ENCODE measurements at places on chromosomes 16 and 17. TPM values are rescaled to one million over a fixed set of nuclear protein-coding genes. Genes with fewer than 3 reads are reported as not detected.

GRCh38 chr17:34424814-34425491 is 61.9 kb upstream of the CCL1 start:
- no peak for DNase-seq
- no peaks in the 10 kb centered on the region for H3K36me3 ChIP-seq
- H3K27me3 ChIP-seq, result peaks cover 3% of the 10 kb centered on the region
- no peak overlapping the region for H3K4me3 ChIP-seq
- H3K27ac ChIP-seq, result no peak overlapping the region

DNA sequence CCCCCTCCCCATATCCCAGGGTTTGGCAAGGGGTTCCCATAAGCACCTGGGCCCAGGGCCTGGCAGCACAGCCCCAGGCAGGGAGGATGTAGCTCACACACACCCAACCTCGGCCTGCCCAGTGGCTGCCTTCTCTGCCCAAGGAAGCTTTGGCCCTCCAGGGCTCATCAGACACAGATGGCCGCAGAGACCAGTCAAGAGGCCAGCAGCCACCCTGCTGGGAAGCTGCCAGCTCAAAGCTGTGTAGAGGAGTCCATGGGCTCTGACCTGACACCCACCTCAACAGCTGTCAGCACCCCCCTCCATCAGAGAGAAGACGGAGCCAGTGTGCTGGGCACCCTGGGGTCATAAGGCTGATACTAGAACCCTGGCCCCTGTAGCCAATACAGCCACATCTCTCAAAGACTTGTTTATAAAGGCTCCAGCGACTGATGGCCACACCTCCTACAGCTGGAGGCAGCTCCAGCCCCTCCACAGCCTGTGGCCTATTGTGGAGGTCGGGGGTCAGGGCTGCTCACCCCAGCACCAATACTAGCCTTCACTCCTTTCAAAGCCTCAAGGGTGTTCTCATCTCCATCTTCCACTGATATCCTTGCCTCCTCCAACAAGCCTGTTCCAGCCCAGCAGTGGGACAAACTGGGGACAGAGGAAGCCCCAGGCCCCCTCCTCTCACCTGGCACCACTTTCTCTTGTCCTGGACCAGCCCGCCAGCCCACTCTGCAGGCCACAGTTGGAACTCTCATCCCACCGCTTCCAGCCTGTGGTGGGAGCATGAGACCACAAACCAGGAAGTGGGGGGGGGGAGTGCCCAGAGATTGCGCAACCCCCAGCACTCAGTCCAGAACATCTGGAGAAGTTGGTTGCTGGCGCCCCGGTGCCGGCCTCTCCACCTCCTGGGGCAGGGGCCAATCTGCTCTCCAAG is 2.2 kb upstream of the MPG start:
- H3K27me3 ChIP-seq, result no peaks in the 10 kb centered on the region
- no peak overlapping the region for H3K4me3 ChIP-seq
- peaks cover 34% of the 10 kb centered on the region for H3K4me1 ChIP-seq
- H3K27ac ChIP-seq, result peak overlapping the region; percentile 77
- H3K36me3 ChIP-seq, result no peaks in the 10 kb centered on the region
- no peak for DNase-seq

CDH1 gene
- 783 TPM for total RNA-seq

- no peaks in the 10 kb centered on the region for H3K4me1 ChIP-seq
- no peaks in the 10 kb centered on the region for H3K27me3 ChIP-seq
- no peaks in the 10 kb centered on the region for H3K36me3 ChIP-seq
Observed at GRCh38 chr17:17172001-17172939, 33.9 kb downstream of the PLD6 start.

CDRT4 gene
- total RNA-seq, result 1.8 TPM

DNA sequence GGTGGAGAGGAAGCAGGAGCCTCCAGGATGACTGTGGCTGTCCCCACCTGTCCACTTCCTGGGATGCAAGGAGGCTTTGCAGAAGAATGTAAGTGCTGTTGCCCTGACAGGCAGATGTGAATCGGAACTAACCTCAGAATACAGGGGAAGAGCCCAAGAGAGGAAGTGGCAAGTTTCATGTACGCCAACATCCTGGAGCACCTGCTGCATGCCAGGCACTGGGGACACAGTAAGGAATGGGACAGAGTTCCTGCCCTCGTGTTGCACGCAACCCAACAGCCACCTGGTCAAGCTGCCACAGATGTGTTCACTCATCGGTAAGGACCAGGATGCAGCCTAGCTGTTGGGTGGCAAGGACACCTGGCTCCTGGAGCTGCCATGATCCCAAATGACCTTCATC is 98.6 kb upstream of the RPL38 start:
- DNase-seq, result no peak
- no peaks in the 10 kb centered on the region for H3K27me3 ChIP-seq
- no peaks in the 10 kb centered on the region for H3K36me3 ChIP-seq

TBC1D28 gene
- total RNA-seq, result not detected

DNA sequence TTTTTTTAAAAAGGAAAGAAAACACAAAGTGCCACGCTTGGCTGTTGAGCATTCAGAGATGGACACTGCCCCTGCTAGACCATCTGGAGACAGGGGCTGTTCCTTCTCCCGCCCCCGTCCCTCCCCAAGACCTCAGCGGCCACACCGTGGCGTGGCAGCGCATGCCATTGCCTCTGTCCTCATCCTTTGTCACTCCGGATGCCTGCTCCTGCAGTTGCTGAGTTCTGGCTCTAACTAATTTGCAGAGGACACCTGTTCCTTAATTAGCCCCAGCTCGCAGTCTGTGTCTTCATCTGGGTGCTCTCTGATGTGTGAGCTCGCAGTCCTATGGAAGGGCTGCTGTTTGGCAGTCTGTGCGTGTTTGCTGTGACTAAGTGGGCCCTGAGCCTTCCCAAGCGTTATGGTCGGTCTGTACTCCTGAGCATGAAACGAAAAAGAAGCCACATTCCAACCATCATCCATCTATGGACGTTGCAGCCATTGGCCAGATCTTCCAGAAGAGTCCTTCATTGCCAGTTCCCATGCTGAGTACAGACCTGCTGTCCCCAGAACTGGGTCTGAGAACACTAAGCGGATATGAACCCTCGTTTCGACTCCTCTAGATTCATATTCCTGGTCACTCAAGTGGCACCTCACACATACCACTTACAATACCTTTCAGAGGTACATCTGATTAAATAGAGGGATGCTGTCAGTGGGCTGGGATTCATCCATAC is 40.9 kb upstream of the NAT9 start:
- no peaks in the 10 kb centered on the region for H3K36me3 ChIP-seq
- no peak for DNase-seq
- no peaks in the 10 kb centered on the region for H3K4me1 ChIP-seq

GRCh38 chr17:19768046-19768782 is 20.1 kb upstream of the ALDH3A1 start:
- 0 out of 2 replicates have a peak, but pooled peaks cover 7% of the 10 kb centered on the region for H3K4me1 ChIP-seq
- H3K27ac ChIP-seq, result no peak overlapping the region
- no peaks in the 10 kb centered on the region for H3K27me3 ChIP-seq
- H3K36me3 ChIP-seq, result no peaks in the 10 kb centered on the region

HSPB9 gene
- total RNA-seq, result not detected

PRSS33 gene
- not detected for total RNA-seq

GRCh38 chr16:4962716-4963115 is 4.6 kb downstream of the SEC14L5 start:
- no peak overlapping the region for H3K4me3 ChIP-seq
- H3K27me3 ChIP-seq, result no peaks in the 10 kb centered on the region
- peaks cover 5% of the 10 kb centered on the region for H3K4me1 ChIP-seq
- no peak for DNase-seq
- no peaks in the 10 kb centered on the region for H3K36me3 ChIP-seq
- H3K27ac ChIP-seq, result no peak overlapping the region

DNA sequence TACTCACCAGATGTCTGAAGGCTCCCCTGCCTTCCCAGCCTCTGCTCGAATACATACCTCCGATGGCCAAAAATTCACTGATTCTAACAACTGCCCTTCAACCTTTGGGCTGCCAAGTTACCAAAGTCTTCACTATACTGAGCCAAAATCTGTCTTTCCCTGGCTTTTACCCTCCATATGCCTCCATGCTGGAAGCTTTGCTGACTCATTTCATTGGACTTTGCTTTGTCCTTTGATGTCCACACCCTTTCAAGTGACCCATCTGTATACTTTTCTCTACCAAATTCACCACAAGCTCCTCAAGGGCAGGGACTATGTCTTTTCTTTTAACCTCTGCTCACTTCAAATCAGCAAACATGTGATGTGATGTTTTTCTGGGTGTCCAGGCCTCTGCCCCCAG is 21.0 kb upstream of the MTMR4 start:
- H3K4me1 ChIP-seq, result peaks cover 34% of the 10 kb centered on the region
- DNase-seq, result no peak
- no peaks in the 10 kb centered on the region for H3K27me3 ChIP-seq
- H3K27ac ChIP-seq, result peak overlapping the region; percentile 66
- H3K4me3 ChIP-seq, result no peak overlapping the region
- H3K36me3 ChIP-seq, result no peaks in the 10 kb centered on the region

DNA sequence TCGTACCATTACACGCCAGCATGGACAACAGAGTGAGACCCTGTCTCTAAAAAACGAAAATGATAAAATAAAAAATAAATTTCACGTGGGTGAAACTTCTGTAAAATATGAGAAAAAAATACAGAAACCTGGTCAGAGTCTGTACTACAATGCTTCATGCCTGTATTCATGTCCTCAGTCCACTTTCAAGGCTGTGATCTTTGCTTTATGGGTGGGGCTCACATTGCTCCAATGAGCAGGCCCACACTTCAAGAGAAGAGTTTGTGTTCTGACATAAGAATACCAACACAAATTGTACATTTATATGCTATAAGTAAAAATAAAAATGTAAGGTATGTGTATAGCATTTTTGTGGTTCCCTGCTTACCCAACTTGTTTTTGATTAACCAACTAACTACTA is 32.2 kb upstream of the ABCA3 start:
- H3K4me3 ChIP-seq, result no peak overlapping the region
- H3K27ac ChIP-seq, result no peak overlapping the region
- H3K27me3 ChIP-seq, result no peaks in the 10 kb centered on the region
- no peaks in the 10 kb centered on the region for H3K4me1 ChIP-seq

DNA sequence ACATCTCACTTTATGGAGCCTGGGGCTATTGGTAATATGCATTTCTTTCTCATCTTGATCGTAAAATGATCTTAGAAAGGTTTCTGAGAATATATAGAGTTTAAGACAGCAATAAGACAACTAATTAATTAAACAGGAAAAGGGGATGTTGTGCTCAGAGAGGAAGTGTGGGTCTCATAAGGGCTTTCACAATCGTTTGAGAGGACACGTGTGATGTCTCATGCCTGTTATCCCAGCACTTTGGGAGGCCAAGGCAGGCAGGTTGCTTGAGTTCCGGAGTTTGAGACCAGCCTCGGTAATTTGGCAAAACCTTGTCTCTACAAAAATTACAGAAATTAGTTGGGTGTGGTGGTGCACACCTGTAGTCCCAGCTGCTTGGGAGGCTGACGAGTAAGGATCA is 295.6 kb downstream of the WWOX start:
- no peaks in the 10 kb centered on the region for H3K27me3 ChIP-seq
- H3K4me3 ChIP-seq, result no peak overlapping the region
- no peak overlapping the region for H3K27ac ChIP-seq
- H3K36me3 ChIP-seq, result no peaks in the 10 kb centered on the region
- no peak for DNase-seq

- H3K4me1 ChIP-seq, result no peaks in the 10 kb centered on the region
- H3K4me3 ChIP-seq, result no peak overlapping the region
- no peaks in the 10 kb centered on the region for H3K27me3 ChIP-seq
Observed at GRCh38 chr17:37340804-37341203, 35.0 kb upstream of the C17orf78 start.

OSGIN1 gene
- 18.6 TPM for total RNA-seq

SLC13A2 gene
- total RNA-seq, result 0.42 TPM

PYY gene
- not detected for total RNA-seq
